ENCODE measurements at places on chromosomes 1 and 21. TPM values are rescaled to one million over a fixed set of nuclear protein-coding genes. Genes with fewer than 3 reads are reported as not detected.

DNA sequence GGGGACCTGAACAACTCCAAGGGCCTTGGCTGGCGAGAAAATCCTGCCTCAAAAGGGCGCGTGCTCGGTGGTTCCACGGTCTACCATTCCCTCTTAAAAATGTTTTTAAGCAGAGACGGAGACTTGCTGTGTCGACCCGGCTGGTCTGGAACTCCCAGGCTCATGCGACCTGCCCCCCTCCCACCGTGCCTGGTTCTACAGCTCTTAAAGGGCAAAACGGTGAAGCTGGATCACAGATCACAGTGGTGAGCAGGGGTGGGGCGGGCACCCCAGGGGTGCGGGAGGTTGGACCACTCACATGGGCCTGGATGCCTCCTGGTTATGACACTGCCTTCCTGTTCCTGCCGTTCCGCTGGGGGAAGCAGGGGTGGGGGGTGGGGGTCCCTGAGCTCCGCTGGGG lies 4.2 kb upstream of the C1orf159 start:
- no peak for DNase-seq

Gene KCNA3
- total RNA-seq, result 1.2 TPM

Gene ANKRD65
- total RNA-seq, result 9.7 TPM

Gene CLCA4
- 521 TPM for total RNA-seq

GRCh38 chr1:171501305-171502024 lies 16.1 kb downstream of the PRRC2C start:
- no peak for DNase-seq

- DNase-seq, result no peak
Measured at GRCh38 chr1:46529031-46529630, 22.3 kb downstream of the KNCN start.

Gene UBXN10
- 1.1 TPM for total RNA-seq

- no peak for DNase-seq
Measured at GRCh38 chr1:28132171-28133167, 44.0 kb downstream of the PTAFR start.

DNA sequence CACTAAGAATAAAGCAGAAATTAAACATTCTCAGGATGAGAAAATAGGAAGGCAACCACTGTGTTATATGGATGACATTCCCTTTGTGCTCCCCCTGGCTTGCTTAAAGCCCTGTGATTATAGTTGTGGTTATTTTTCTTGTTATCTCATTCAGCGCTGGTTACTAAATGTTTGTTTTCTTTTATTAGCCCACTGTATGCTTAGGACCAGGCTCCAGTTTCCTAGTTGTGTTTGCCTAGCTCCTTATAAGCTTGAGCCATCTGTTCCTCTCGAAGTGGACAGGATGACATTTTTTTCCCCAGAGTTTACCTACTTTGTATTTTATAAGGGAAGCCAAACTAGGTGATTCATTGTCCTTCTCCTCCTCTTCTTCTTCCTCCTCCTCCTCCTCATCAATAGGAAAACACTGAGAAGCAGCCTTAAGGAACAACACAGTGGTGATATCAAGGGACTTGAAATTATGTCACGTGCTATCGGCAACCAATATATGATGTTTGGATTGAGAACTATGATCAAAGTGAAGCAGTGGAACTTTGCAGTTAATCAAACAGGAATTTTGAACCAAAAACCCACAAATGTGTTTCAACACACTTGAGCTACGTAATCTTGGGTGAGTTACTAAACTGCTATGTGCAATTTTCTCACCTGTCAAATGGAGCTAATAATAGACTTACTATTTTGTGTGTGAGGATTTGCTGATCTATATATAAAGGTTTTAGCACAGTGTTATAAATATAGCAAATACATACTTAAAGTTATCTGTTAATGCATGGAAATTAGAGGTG lies 35.1 kb upstream of the RGS7 start:
- DNase-seq, result no peak

DNA sequence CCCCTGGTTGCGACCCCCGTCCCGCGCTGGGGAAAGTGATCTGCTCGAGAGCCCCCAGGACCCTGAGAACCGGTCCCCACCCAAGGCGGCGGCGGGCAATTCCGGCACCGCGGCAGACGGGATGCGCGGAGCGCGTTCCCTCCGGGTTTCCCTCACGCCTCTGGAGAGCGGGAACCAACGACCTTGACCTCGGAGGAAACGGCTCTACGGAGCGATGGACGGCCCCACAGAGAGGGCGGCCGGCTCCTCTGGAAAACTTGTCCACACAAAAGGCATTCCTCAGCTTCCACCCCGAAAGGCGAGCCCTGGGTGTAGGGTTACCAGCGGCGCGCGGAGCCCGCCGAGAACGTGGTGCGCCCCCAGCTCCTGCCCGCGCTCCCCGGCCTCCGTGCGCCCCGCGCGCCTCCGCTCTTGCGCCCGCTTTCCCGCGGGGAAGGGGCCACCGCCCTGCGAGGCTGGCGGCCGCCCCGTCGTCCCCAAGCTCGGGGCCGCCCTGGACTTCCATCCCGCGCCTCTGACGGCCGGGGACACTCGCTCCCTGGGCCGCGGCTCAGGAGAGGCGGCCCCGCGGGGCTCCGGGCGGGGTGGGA lies 391 bp upstream of the KIAA1614 start:
- DNase-seq, result no peak

DNA sequence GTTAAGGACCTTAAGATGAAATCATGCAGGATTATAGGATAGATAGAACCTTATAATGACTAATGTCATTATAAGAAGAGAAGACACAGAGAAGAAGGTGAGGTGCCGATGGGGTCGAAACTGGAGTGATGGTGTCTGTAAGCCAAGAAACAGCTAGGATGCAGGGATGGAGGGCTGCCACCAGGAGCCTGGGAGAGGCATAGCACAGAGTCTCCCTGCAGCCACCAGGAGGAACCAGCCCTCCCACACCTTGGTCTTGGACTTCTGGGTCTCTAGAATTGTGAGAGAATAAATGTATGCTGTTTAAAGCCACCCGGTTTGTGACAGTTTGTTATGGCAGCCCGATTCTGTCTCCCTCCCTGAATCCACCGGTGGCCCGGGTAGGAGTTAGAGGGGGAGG lies 337.2 kb upstream of the AJAP1 start:
- DNase-seq, result no peak

DNA sequence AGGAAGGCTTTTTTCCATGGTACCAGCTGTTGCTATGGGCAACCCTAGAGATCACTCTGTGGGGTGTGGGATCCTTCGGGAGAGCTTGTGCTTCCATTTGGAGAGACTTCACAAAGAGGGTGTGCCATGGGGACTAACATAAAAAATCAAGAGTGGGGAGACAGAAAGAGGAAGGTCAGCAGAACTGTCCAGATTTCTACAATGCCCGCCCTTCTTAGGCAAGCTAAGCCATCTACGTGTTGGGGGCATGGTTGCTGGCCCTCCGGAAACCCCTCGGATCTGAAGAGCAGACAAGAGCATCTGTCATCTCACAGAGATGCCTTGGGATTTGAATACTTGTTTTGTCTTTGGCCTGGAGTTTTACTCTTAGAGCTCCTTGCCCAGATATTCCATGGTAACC lies 83.9 kb upstream of the ZNF648 start:
- DNase-seq, result no peak

GRCh38 chr1:10939654-10940450 lies 72.6 kb upstream of the TARDBP start:
- DNase-seq, result no peak

Gene KLHL20
- total RNA-seq, result 30.4 TPM

Gene OXCT2
- total RNA-seq, result not detected

Gene TSPEAR
- not detected for total RNA-seq

DNA sequence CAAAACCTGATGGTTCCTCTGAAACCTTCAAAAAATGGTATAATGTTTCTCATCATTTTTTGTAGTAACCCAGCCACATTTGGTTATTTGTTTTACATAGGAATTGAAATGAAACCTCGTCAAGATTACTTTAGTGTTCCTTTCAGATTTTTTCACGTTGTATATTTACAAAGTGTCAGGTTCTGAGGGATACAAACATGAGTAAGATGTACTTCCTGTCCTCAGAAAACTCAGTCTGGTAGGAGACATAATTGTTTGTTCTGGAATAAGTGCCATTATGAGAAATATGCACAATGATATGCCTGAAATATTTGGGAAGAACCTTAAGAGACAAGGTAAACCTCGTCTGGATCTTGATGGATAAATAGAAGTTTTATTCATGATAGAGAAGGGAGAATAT lies 145.5 kb downstream of the USP25 start:
- no peak for DNase-seq

DNA sequence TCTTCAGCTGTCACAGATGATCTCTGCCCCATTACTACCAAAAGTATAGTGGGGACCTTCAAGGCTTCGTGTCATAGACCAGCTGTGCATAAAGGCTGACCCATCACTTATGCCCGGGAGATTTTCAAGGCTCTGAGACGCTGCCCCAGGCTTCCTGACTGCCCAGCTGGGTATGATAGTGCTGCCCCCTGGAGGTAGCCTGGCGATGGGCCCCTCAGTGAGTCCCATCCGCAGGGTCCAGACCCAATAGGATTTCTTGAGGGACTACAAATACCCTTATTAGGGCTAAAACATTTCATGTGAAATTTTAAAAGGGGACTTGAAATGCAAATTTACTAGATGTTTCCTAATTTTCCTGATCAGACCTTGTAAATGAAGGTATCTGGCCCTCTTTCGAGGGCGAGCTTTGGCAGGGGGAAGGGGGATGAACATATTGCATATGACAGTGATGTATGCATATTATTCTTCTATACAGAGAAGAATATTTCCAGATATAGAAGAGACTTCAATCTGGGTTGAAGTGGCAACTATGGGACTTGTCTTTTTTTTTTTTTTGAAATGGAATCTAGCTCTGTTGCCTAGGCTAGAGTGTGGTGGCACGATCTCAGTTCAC lies 11.7 kb upstream of the FCMR start:
- no peak for DNase-seq

Gene NAXE
- total RNA-seq, result 36.5 TPM

DNA sequence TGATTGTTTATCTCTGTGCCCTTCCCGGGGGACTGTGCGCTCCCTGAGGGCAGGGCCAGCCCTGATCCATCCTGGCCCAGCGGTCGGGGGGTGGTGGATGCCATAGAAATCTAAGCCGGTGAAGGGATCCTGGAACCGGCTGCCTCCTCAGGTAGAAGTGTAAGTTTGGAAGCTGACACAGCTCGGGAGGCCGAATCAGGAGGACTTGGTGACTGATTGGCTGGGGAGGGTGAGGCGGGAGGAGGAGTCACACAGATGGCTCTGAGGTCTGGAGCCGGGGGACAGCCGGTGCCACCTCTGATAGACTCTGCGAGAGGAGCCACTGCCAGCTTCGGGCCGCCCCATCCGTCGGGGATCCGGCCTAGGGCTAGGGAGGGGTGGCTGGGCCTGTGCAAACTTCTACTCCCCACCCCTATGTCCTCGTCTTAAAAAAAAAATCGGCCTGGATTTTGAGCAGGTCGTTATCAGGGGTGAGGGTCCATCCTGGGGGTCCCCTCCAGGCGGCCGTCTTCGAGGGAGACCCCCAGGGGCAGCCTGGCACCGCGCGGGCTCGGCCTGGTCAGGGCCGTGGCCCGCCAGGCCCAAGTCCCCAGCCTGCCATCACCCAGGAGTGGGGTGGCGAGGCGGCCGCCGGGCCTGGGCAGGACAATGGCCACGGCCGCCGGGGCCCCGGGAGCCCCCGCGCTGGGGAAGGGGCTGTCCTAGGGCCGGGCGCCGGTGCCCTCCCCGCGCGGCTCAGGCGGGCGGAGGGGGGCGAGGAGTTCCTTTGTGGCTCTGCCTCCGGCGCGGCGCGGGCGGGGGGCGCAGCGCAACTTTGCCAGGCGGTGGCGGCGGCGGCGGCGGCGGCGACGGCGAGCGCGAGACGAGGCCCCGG lies 708 bp upstream of the ZNF362 start:
- peak; percentile 22 for DNase-seq

Gene FNDC10
- total RNA-seq, result 6.7 TPM

- no peak for DNase-seq
Measured at GRCh38 chr1:52266507-52266906, 99.5 kb downstream of the CC2D1B start.

Gene CHODL
- total RNA-seq, result not detected

All from esophagus squamous epithelium (tissue), 5 donors.